DMS79 (cell line): ENCODE measurements at places on chromosomes 11 and 22.

GRCh38 chr11:17019232-17019631 lies 5.0 kb upstream of the PLEKHA7 start:
- DNase-seq, result no peak

DNA sequence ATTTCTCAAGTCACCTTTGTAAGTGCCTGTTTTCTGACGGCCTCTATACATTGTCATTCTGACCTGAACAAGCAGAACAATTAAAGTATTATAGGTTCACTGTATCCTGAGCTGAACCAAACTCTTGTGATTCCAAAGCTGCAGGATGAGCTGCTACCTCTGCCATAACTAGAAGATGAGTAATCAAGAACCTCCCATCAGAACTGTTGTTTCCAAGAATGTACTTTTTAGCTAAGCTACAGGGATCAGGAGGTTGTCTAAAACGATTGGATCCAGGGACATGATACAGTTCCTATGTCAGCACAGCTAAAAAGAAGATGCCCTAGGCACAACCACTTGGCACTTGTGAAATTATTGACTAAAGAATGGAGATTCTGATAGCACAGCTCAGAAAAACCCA lies 288.4 kb upstream of the CCDC90B start:
- no peak for DNase-seq

DNA sequence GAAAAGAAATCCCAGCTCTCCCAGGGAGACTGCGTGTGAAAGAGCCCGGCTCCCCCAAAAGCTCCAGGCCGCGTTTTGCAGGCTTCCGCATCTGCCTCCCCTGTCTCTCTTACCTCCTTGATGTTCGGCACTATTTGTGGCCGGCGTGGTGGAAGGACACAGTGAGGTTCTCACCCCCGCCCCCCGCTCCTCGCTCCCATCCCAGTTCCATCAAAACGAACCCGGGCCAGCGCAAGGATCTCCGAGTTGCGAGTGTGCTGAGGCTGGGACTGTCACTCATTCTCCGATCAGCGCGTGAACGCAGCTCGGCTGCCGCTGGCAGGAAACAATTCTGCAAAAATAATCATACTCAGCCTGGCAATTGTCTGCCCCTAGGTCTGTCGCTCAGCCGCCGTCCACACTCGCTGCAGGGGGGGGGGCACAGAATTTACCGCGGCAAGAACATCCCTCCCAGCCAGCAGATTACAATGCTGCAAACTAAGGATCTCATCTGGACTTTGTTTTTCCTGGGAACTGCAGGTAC lies at the start of gene NCAM1:
Gene NCAM1, plus strand, starts transcription at position 275 of the 523 bp plus-strand sequence.
- DNase-seq, result peak; percentile 94

DNA sequence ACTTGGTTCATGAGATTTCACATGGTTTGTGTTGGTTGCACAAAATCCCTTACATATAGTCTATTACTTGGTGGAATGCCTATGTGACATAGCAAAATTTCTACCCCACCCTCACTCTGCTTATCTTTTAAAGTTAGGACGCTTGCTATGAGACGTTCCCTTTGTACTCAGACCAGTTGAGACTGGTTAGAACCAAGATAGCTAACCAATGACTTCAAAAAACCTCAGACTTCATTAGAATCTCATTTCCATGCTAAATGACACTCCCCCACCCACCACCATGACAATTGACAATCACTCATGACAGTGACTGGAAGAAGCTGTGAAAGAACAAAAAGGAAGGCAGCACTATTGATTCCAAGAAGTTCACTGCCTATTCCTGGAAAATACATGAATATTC lies 313.6 kb downstream of the ETS1 start:
- DNase-seq, result no peak

DNA sequence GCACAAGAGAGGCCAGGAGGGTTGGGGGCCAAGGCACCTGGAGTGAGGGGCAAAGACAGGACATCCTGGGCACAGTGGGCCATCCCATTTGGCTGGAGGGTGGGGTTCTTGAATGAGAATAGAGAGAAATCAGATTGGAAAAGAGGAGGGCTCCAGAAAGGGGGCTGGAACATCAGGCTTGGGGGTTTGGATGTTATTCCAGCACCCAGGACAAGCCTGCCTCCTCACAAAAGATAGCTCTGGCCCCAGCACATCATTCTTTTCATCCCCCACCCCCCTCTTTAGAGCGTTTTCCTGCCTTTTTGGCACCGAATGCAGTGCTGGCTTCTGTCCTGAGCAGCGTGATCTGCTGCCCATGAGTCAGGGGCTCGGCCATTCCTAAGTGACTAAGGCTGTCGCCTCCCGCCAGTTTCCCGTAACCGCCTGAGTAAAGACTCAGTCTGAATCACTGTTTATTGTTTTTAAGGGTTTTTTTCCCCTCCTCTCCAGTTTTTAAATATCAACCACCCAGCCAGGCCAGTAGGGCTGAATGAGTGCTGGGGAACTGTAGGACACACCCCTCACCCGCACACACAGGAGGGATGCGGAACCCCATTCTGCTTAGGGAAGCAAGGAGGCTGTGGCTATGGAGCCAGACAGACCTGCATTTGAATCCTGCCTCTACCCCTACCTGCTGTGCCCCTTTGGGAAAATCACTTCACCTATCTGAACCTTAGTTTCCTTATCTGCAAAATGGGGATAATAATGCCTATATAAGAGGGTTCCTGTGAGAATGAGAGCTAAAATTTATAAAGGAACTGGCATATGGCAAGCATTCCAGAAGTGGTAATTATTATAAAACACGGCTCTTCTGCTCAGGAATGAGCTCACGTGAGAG lies 32.4 kb upstream of the NAV2 start:
- no peak for DNase-seq

- no peak for DNase-seq
Measured at GRCh38 chr22:43561415-43562178, 149.8 kb downstream of the MPPED1 start.

GRCh38 chr22:35305525-35306070 lies 5.9 kb downstream of the TOM1 start:
- no peak for DNase-seq

- DNase-seq, result no peak
Measured at GRCh38 chr11:63834535-63835157, 4.3 kb upstream of the MARK2 start.
